ENCODE measurements at places on chromosomes 12 and 14.

DNA sequence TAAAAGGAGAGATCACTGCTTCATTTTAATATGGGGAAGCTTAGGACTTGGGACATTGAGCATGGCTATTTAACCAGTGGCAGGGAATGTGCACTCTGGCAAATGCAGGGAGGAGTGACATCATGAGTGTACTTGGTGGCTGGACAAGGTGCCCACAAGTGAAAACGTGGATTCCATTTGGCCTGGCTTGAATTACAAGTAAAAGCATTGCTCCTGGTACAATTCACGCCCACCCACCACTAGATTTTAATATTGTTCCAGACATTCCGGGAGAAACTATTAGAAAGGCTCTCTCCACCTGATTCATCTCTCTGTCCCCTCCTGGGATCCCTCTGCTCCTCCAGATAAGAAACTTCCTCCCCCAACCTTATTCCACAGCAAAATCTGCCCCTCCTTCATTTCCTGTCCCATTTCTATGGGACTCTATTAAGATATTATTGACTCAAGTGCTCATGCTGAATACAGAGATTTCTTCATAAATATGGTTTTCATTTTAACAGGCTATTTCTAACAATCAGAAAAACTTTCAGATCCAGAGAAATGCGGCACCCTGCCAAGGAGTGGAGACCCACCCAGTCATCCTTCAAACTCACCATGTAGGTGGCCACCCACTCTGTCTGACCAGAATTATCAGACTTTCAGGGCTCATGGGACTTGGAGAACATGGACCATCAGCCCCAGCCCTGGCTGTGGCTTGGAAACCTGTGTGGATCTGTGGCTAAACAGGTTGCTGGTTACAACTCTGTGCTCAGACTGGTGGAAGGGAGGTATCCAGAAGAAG, 43.2 kb downstream of the SSPN start:
- DNase-seq, result no peak

GRCh38 chr12:94704452-94705306, 54.3 kb upstream of the TMCC3 start:
- DNase-seq, result no peak

DNA sequence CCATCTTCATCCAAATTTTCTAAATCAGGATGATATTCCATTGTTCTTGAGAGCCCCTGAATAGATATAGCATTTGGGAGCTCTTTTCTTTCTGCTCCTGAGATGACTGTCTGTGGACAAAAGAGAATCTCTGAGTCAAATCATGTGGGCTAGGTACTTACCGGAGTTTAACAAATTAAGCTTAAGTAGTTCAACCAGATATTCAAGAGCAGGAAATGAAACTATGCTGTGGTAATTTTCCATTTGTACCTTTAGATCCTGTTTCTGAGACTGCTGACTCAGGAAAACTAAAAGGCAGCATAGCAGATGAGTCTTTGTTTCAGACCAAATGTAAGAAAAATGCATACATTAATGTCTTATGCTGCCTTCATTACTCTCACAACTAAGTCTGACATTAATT, at the start of gene CLEC7A:
TSS of gene CLEC7A (minus strand) at position 158 of the 400 bp plus-strand sequence. CDS start at position 41, 117 bp downstream.
- no peak for DNase-seq

DNA sequence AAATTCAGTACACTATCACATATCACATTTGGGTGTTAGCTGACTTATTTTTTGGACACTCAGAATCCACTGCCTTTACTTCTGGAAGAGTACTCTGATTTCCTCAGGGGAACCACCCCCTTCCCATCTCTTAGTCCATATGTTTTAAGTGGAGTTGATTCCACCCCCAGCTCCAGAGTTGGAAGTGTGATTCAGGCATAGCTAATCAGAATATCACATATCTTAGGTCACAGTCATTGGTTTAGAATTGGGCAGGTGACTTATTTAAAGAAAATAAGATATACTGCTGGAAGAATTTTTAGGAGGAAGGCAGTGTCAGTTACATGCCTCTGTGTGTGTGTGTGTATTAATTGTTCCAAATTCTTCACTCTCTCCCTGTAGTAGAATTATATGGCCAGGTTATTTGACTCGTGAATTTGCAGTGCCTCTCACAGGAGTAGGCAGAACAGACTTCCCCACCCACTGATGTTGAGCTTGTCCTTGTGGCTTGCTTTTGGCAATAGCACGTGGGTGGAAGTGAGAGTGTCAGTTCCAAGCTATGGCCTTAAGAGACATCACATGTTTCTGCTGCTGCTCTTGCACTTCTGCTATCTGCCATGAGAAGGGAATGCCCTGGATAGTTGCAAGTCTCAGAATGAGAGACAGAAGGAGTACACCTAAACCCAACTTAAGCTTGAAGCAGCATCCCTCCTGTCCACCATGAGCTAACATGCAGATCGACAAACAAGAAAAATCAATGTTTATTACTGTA, 6.4 kb upstream of the GAS2L3 start:
- DNase-seq, result no peak

GRCh38 chr12:13570005-13570694, 373.6 kb downstream of the EMP1 start:
- DNase-seq, result no peak

DNA sequence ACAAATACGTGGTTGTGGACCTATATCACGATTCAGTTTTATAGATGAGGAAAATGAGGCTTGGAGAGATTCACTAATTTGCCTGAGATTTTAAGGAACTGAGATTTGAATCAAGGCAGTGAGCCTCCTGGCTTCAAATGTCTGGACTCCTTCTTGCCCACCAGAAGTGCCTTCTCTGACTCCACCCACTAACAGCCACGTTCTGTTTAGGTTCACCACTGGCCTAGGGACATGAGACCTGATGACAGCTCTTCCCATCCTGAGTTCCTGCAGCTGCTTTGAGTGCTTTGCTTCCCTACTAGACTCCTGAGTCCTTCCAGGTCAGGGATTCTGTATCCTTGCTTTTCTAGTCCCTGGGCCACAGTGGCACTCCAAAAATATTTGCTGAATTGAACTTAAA, 57.1 kb downstream of the PLBD1 start:
- DNase-seq, result no peak

Data from stimulated activated CD4-positive, alpha-beta T cell treated with anti-CD3 and anti-CD28 coated beads, Interleukin-1b, Interleukin-23, amount 100 ng/mL, for 48 hours (primary cell).